ENCODE measurements at places on chromosomes 5 and 9. TPM values are rescaled to one million over a fixed set of nuclear protein-coding genes. Genes with fewer than 3 reads are reported as not detected.

DNA sequence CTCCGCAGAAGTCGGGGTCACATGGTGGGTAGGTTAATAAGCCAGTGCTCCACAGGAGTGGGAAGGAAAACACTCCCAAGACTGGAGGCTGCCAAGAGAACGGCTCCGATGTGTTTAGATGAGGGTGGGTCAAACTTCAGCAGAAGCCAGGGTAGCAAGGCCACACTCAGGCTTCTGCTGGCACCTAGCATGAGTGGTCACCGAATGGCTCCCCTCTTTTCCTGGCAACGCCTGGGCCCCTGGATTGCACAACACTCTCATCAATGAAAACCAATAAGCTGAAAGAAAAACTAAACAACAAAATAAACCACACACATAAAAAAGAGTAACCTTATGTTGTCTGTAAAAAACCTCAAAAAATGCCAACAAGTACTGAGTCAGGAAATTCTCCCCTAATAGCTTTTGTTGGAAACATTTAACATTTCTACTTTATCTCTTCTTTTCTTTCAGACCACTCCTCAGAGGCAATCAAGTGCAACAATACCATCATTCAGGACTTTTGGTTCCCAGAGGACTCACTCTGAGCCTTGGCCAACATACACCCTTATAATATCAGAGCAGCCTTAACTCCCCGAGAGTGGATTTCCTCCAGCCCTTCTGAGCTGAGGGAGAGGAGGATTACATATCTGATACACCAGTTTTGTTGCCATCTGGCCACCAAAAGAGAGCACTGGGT is 279.9 kb downstream of the ENC1 start:
- no peak for DNase-seq

DNA sequence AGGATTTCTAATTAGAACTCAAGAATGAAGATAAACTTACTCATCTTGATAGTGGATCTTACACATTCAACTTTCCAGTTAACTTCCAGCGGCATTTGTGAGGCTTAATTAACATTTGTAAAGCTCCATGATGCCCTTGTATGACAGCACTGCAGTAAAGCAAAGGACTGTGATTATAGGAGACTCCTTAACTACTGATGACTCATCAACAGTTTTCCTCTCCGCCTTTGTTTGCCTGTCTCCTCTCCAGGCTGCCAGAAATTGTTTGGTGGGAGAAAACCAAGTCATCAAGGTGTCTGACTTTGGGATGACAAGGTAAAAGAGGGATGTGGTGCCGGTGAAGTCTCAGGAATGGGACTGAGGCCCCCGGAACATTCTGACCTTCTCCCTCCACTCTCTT is 20.4 kb upstream of the CYFIP2 start:
- DNase-seq, result no peak

DNA sequence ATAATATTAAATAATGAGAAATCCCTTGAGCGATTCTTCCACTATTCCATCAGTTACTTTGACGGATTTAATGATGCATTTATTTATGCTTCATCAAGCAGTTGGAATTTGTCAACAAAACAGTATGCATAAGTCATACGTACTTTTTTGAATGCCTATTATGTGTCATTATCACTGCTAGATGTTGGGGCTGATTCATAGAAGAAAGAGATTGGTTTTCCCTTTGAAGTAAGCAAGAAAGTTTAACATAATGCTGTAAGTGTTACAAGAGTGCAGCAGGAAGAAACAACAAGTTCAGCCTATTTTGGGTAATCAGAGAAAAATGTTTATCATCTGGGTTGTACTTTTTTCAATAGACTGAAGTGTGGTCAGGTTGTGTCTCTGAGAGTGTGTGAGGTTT is 121.2 kb upstream of the RANBP3L start:
- no peak for DNase-seq

DNA sequence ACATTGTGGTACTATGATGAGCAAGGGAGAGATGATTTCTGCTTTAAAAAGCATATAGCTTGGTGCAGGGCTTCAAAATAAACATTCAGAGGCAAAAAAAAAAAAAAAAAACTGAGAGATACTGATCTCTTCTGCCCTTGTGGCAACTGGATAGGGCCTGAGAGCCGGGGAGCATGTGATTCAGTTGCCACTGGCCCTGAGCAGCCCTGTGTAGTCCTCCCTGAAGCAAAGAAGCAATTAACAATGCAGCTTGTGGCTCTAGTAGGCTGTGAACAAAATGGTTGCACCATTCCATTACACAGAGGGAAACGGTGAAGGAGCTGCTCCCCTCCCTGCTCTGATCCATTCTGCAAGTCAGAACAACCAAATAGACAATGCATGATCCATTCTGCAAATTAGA is 347.5 kb upstream of the DAB2 start:
- no peak for DNase-seq

- no peak for DNase-seq
These were observed 616.6 kb downstream of the IRX1 start for GRCh38 chr5:4212071-4212739.

- DNase-seq, result no peak
These were observed 28.6 kb downstream of the PSIP1 start for GRCh38 chr9:15482146-15482545.

GRCh38 chr9:37977851-37978480 is 74.0 kb upstream of the SLC25A51 start:
- DNase-seq, result no peak

- DNase-seq, result no peak
These were observed 15.6 kb downstream of the RIOK2 start for GRCh38 chr5:97167435-97167834.

- DNase-seq, result no peak
These were observed 37.5 kb upstream of the IQGAP2 start for GRCh38 chr5:76365561-76365960.

DNA sequence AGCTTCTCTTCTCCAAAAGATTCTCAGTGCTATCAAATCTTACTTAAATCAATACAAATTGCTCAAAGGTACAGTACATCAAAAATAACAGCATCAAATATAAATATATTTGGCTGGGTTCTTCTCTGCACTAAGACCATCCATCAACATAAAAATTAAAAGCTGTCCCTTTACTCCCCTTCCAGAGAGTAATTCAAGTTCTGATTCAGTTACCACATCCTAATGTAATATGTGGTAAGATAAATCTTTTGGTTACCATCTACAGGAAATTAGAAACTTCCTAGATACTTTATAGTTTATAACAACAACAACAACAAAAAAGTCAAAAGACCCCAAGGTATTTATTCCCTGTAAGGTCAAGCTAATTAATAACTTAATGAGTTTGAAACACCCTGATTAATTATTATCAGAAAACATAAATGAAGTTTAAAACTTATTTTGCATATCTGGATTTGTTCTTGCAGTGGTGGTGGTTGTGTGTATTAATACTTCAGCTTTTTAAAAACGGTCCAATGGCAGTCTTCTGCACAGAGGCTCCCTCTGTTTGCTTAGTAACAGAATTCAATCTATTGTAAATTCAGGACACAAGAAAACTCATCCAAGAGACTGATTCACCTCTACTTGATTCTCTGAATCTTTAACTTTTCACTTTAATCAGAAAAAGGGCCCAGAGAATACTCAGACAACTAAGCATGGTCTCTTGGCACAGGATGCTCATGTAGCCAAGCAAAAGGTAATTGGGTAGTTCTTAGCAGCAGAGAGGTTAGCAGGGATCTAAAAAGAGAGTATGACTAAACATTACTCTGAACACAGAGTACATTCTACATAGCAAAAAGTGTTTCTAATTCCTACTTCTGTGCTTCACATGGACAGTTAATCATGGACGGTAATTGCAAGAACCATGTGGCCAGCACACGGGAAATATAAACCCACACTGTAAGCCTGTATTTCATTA is 20.1 kb downstream of the DIAPH1 start:
- no peak for DNase-seq

- DNase-seq, result no peak
These were observed 96.0 kb upstream of the ITGA2 start for GRCh38 chr5:52893105-52893504.

DNA sequence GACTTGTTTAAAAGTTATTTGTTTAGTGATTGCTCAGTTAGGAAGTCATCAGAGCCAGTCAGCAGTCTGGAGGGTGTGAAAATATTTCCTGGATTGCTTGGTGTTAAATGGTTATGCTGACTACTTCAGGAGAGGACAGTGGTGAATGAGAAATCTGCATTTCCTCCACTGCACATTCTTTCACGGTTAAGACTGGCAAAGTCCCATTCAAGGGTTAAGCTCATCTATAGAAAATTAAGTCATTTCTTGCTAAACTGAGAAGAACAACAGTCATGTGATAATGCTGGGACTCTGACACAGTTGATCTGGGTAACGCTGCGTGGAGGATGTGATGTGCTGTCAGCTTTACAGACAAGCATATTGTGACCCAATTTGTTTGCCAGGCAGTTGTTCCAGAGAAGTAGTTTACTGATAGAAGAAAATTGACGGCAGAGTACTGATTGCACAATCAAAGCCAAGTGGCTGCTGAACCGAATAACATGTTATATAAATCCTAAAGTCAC is 80.4 kb downstream of the GRAMD2B start:
- peak; percentile 21 for DNase-seq

GRCh38 chr5:135829179-135829578 is 5.3 kb upstream of the SLC25A48 start:
- no peak for DNase-seq

GRCh38 chr5:72151646-72152045 is 44.4 kb downstream of the MAP1B start:
- DNase-seq, result no peak

DNA sequence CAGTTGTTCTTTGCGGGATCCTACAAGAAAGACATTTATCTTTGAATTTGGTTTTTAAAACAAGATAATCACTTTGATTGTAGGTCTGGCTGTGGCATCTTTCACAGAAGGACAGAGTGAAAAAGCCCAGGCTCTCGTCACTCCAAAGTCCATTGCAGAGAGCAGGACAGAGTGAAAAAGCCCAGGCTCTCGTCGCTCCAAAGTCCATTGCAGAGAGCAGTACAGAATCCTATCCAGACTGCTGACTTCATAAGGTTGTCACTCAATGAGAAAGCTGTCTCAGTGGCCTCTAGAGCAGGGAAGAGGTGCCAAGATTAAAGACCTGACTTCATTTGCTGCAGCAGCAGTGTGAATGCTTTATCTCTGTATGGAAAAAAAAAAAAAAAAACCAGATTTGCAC is 16.3 kb upstream of the GPX8 start:
- no peak for DNase-seq

DNA sequence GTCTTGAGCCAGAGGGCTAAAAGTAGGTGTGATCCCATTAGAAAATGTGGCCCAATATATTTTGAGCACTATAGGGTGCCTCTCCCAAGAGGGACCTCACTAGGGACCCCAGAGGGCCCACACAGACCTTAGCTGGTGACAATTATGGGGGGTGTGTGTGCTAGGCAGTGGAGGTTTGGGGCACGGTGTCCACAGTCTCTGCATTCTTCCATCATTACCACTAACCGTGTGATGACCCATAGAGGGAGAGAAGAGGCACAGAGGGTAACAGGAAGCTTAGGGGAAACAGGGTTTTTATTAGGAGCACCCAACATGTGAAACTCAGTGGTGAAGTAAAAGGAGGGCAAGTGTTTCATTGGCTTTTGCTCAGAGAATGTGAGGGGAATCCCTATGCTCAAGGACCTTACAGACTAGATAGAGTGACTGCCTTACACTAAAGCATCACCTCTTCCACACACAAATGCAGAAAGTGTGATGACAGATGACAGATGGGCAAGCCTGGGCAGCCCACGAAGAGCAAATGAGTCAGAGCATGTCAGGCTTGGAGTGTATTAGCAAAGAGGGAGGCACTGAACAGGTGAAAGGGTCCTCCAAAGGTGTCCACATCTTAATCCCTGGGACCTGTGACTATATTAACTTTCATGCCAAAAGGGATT is 2.5 kb upstream of the ACTL7A start:
- DNase-seq, result no peak

GRCh38 chr9:70144131-70144503 is 100.5 kb downstream of the MAMDC2 start:
- DNase-seq, result no peak

DNA sequence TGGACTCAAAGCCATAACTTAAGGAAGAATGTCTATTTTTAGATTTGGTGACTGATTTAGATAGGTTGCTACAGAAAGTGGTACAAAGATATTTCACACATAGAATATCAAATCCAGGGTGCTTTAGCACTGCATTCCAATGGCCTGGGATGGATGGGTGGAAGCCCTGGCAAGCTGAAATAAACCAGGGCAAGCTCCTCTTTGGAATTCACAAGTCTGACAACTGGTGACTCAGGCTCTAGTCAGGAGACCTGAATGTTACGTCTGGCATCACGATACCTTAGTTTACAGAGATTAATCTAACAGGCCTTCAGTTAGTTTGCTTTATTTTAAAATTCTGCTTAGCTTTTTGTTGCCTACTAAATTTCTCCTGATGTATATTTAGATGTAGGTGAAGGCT is 144.0 kb downstream of the TMC1 start:
- no peak for DNase-seq

GRCh38 chr5:125551246-125551645 is 804.8 kb upstream of the ZNF608 start:
- DNase-seq, result no peak

DNA sequence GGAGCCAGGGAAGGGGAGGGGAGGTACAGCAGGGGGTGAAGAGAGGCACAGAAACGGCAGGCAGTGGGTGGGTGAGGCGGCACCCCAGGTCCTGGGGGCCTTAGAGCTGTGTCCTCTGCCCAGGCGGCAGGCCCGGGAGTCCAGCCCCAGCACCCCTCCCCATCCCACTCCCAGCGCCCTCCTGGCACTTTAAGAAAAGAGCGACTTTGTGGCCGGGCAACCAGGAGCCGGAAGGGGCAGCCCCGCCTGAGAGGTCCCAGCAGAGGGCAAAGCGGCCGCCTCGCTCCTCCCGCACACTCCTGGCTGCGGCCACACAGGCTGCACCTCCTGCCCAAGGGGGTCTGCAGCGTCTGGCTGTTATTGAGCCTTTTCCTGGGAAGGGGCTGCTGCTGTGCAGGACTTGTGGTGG is 42.6 kb downstream of the NACC2 start:
- DNase-seq, result no peak

DNA sequence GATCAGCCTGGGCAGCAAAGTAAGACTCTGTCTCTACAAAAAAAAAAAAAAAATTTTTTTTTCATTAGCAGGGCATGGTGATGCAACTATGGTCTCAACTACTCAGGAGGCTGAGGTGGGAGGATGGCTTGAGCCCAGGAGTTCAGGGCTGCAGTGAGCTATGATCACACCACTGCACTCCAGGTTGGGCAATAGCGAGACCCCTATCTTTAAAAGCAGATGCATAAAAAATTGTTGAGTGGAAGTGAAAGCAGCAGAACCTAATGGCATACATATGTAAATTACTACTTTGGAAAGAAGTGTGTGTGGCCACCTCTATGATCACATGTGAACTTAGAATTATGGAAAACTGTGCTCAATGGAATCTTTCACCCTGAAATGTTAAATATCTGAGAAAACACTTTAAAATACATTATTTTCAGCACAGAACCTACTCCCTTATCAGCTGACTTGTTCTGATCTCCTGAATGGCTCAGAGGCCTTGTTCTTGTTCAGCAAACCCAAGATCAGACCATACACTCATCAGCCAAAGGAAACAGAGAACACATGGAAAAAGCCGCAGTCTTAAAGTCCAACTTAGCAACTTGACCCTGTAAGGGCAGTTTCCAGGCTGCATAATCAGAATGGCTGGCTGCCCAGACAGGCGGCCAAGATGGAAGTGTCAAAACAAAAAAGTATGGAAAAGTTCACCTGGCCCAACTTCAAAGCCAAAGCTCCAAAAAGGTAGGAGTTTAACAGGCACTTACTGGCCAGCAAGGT is 56.5 kb downstream of the SIL1 start:
- no peak for DNase-seq

PLCXD3 gene
- total RNA-seq, result not detected

ABITRAM gene
- 10.4 TPM for total RNA-seq

SPARC gene
- 0.80 TPM for total RNA-seq

C5orf34 gene
- total RNA-seq, result 0.88 TPM
